Renal pelvis (tissue), 12 donors: ENCODE measurements at places on chromosomes 1 and 21. TPM values are rescaled to one million over a fixed set of nuclear protein-coding genes. Genes with fewer than 3 reads are reported as not detected.
A peak's percentile ranks its signal among the peaks of the same experiment; 100 is the strongest.

- DNase-seq = peak; percentile 58
Observed at GRCh38 chr1:56578138-56578962, 1.0 kb downstream of the PLPP3 start.

GRCh38 chr1:40606978-40607377 is 58.5 kb downstream of the RIMS3 start:
- no peak for DNase-seq

- no peak for DNase-seq
Observed at GRCh38 chr1:46492269-46492853, 2.7 kb downstream of the DMBX1 start.

The LCA5L gene
- 5.0 TPM for polyA plus RNA-seq

The C1QTNF12 gene
- 18.4 TPM for polyA plus RNA-seq

The SEC16B gene
- 6.6 TPM for polyA plus RNA-seq
